Chondrocyte (in vitro differentiated cells): ENCODE measurements at places on chromosomes 2 and 18. TPM values are rescaled to one million over a fixed set of nuclear protein-coding genes. Genes with fewer than 3 reads are reported as not detected.

DNA sequence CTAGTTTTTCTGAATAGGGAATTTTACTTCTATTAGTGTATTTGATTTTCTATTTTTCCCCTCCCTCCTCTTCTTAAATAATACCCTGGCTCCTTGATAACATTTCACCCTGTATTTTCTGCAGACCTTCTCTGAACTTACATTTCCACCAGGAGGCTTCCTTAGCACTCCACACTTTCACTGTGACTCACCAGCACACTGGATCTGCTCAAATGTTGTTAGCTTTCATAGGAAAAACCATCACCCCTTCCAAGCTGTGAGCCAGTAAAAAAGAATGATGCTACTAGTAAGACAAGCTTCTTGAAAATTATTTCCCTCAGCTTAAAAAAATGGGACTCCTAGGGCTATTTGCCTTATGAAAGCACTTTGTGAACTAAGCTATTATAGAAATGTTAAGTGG lies 16.1 kb downstream of the SUPT7L start:
- DNase-seq = no peak

DNA sequence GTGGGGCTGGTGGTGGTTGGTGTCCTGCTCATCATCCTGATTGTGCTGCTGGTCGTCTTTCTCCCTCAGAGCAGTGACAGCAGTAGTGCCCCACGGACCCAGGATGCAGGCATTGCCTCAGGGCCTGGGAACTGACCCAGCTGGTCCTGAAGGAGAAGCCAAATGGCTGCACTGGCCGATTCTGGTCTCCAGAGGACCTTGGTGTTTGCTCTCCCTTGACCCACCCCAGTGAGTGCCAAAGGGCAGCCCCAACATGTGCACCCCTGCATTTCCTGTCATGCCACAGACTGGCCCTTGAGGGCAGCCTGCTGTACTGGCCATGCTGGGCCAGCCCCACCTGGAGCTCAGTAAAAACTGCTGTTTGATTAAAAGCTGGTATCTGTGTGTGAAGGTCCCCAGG lies 2.5 kb upstream of the RNF181 start:
- DNase-seq = no peak

DNA sequence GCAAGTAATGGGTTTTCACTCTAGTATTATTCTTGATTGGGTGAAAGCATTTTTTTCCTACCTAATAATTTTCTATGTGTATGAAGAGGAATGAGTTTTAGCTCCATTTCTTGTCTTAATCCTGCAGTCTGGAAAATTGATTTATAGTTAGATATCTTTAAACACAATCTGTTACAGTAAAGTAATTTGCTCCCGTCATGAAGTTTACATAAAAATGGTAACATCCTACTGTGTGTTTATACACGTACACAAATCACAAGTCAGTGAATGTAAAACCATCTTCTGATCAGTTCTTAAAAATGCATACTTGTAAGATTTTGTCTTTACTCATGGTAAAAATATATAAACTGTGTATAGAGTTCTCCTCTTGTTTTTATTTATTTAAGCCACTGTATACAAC lies 51.1 kb downstream of the MAP2 start:
- DNase-seq = no peak

DNA sequence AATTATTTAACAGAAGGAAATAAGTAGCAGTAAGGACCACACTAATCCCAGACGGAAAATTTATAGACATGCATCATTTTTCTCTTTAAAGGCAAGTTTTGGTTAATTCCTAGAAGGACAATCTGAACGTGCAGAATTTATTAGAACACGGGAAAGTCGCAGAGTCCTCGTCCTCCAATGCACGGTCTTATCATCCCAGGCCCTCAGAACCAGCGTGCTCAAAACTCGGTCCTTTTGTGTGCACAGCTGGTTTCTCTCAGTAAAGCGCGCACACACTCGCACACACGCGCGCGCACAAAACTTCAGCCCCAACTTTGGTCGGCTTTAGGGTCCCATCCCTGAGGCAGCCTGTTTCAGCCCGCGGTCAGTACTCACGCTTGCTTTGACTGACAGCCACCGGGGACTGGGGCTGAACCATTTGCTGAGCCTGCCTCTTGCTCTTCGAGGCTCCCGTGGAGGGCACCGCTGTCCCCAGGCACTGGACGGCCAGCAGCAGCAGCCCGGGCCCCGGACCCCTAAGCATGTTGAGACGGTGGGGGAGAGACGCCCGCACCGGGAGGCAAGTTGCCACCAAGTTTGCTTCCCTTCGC lies 493 bp downstream of the FN1 start:
- DNase-seq = peak; percentile 94

- no peak for DNase-seq
Measured at GRCh38 chr2:218290316-218291261, 1.7 kb downstream of the TMBIM1 start.

DNA sequence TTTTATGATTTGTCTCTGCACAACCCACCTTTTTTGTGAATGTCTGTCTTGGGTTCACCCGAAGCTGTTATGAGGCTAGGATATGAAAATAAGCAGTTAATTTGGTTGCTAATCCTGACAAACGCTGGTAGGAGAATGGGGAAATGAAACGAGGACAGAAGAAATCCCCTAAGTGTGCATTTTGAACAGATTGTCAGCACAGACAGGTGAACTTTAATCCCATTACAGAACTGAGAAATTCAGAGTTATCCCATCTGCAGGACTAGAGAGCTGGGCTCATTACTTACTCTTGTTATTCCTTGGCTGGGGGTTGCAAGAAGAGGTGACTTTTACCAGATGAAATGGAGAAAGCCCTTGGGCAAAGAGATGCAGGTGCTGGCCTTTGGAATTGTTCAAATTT lies 123.3 kb upstream of the NYAP2 start:
- no peak for DNase-seq

DNA sequence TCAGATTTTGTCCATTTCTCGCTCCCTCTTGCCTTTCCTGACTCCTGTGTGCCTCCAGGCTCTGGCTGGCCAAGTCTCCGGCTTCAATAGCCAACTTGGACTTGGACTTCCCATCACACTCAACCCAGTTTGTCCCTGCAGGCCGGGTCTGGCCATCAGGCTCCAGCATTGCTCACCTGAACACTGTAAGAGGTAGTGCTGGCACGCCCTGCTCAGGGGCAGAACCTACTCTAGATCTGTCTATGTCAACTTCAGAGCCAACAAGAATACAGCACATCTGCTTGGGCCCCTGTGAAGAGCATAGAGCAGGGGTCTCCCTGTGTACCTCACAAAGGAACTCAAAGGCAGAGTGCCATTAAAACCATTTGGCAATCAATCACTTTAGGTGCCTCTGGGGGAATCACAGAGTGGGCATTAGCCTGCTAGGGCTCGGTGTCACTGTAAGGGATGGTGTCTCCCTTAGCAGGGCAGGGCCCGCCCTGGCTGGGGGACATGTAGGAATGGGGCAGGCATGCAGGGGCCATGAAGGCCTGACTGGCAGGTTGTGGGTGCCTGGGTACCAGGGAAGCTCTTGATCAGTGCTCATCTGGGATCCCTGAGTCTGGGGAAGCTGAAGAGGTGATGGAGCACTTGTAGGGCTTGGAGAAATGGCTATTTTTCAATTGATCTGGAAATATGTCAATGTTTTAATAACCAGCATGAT lies 325.9 kb downstream of the CLIP4 start:
- DNase-seq = no peak

- DNase-seq = no peak
Measured at GRCh38 chr2:68387408-68388350, 22.6 kb downstream of the PLEK start.

GRCh38 chr2:187442778-187443177 lies 5.3 kb downstream of the CALCRL start:
- no peak for DNase-seq

GRCh38 chr2:212745359-212745758 lies 206.8 kb upstream of the ERBB4 start:
- DNase-seq = no peak

DNA sequence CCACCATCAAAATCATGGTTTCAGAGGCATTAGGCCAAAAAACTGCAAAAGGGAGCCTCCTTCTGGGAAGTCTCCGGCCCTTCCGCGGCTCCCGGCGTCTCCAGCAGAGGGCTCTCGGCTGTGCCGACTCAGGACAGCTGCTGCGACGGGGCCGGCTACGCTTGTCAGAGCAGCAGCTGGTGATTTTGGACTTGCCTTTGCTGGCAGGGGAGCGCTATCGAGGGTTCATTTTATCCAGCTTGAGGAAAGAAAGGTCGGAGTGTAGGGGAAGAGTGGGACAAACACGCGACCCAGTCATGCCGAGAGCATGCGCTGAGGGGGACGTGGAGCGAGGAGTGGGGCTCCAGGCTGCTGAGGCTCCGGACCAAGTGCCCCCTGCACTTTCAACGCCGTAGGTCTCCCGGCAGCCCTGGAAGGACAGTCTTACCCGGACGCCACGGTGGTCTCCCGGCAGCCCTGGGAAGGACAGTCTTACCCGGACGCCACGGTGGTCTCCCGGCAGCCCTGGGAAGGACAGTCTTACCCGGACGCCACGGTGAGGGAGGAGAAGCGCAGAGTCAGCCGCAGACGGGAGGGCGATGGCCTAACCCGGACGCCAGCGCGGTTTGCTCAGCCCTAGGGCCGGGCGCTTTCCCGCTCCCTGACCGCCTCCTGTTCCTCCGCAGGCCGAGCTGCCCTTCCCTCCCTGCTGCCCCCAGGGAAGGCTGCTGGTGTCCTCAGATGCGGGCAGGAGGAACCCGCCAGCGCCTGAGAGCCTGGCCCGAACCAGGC lies 21.7 kb downstream of the DDX18 start:
- no peak for DNase-seq

GRCh38 chr2:44937688-44938240 lies 3.7 kb upstream of the SIX3 start:
- DNase-seq = peak; percentile 73

GRCh38 chr2:43075054-43075593 lies 151.3 kb downstream of the ZFP36L2 start:
- DNase-seq = no peak

DNA sequence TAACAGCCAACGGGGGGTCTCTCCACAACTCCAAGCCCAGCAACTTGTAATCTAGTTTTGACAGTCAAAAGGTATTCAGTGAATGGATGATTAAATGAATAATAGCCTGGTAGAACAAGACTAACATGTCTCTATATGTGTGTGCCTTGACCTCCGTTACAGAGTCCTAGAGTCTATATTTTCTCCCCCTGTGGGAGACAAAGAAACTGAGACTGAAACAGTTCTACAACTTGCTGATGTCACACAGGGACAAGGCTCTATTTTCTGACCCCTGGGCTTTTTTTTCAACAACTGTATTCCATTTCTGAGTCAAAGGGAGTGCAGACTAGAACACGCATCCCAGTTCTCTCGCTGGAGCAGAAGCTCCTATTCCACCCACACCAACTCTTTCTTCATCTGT lies 223.6 kb upstream of the AGAP1 start:
- no peak for DNase-seq

DNA sequence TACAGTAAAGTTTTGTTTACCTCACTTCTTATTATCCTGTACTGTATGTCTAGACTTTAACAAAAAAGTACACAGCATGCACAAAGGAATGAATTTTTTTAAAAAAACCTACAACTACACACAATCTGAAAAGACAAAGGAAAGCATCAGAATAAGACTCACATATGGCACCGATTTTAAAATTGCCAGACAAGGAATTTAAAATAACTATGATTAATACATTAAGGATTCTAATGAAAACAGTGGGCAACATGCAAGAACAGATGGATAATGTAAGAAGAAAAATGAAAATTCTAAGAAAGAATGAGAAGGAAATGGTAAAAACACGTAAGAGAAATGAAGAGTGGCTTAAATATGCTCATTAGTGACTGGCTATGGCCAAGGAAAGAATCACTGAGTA lies 638.2 kb downstream of the FBXO15 start:
- no peak for DNase-seq

GRCh38 chr2:2024751-2025481 lies 280.6 kb upstream of the PXDN start:
- no peak for DNase-seq

- DNase-seq = peak; percentile 37
Measured at GRCh38 chr2:9775351-9775750, 67.9 kb upstream of the TAF1B start.

GRCh38 chr18:35933982-35934381 lies 38.5 kb upstream of the RMP24 start:
- DNase-seq = no peak

GRCh38 chr2:112642966-112643365 lies 2.8 kb upstream of the SLC20A1 start:
- DNase-seq = no peak

GRCh38 chr2:26874514-26874913 lies 26.6 kb downstream of the DPYSL5 start:
- no peak for DNase-seq

GRCh38 chr2:73928963-73929347 lies 2.3 kb downstream of the DGUOK start:
- no peak for DNase-seq

GRCh38 chr2:13560322-13560721 lies 843.6 kb downstream of the TRIB2 start:
- DNase-seq = no peak

DNA sequence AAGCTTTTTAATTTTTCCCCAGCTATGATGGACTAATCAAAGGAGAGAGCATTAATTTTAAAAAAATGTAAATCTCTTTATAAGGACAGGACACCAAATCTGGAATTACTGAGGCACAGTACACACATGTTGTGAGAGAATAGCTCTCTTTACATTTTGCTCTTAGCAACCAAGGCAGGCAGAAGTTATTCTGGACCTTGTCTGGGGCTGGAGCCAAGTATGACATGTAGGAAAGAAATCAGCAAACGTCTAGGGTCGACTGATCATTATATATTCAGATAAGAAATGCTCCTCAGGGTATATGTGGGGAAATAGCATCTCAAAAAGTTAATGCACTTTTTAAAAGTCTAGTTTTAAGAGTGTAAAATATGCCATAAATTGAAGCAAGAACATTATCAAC lies 1330.0 kb upstream of the CELF4 start:
- DNase-seq = no peak

DNA sequence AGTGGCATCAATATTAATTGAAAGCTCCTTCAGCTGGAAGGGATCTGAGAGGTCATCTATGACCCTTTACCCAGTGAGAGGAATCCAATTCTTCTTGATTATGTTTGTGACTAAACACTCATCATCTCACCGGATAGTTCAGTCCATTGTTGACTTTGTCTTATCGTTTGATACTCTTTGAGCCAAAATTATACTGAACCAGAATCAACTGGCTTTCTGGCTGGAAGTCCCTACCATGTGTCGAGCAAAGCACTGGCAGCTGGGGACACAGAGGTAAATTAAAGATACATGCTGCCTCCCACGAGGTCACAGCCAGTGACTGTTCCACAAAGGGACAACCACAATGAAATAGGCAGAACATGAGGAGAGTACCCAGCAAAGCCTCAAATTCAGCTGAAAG lies 91.4 kb upstream of the FHL2 start:
- no peak for DNase-seq

Gene RIT2
- total RNA-seq = not detected in 3 replicates

Gene CCL20
- total RNA-seq = 0.45 to 1.9 TPM (median 0.79 TPM) in 3 replicates

Gene CHRND
- not detected in 3 replicates for total RNA-seq

Gene FN1
- total RNA-seq = 30,644 to 36,263 TPM (median 31,288 TPM) in 3 replicates

Gene ZNF804A
- total RNA-seq = not detected in 3 replicates

Gene HOXD13
- total RNA-seq = not detected in 3 replicates

Gene ASB18
- total RNA-seq = not detected in 3 replicates

Gene RAB27B
- 0.20 to 0.51 TPM (median 0.28 TPM) in 3 replicates for total RNA-seq

Gene CHRNG
- total RNA-seq = not detected in 3 replicates

Gene VWA3B
- not detected in 3 replicates for total RNA-seq

Gene CTAGE1
- 0.12 to 0.13 TPM in 2 of 3 replicates, not detected in the other for total RNA-seq
